Caco-2 (cell line): ENCODE measurements at places on chromosomes 6 and 20. TPM values are rescaled to one million over a fixed set of nuclear protein-coding genes. Genes with fewer than 3 reads are reported as not detected.

The BTN1A1 gene
- 7.3 and 8.3 TPM in 2 replicates for total RNA-seq

The GCM1 gene
- total RNA-seq, result 0.79 and 1.1 TPM in 2 replicates

The FAM83C gene
- 0.09 TPM in 1 of 2 replicates, not detected in the other for total RNA-seq

GRCh38 chr6:107866606-107867301 is 42.6 kb upstream of the SCML4 start:
- no peak overlapping the region for H3K4me3 ChIP-seq
- no peaks in the 10 kb centered on the region for H3K27me3 ChIP-seq

DNA sequence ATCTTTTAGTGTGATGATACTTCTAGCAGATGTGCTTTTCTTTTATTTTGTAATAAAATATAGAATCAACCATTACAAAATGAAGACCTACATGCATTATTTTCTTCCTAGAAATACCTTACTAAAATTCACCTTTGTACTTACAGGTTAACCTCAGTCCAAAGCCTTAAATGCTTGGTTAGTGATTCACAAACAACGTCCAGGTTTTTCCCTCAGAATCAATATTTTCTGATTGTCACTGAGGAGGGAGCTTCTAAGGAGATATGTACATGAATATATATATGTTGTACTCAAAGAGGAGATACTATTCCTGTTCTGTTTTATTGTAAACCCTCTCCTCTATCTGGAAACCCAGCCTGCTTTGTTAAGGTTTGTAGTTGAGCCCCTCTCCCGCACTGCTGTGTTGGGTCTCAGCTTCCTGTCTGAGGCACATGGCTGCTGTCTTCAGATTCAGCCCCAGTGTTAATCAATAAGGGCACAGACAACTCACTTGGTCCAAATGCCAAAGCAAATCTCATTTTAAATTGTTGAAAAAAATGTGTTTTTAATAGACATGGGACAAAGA is 33.9 kb upstream of the HS3ST5 start:
- H3K27ac ChIP-seq, result peak overlapping the region; percentile 52
- no peaks in the 10 kb centered on the region for H3K27me3 ChIP-seq
- H3K4me3 ChIP-seq, result no peak overlapping the region
- DNase-seq, result no peak
- no peaks in the 10 kb centered on the region for H3K4me1 ChIP-seq

DNA sequence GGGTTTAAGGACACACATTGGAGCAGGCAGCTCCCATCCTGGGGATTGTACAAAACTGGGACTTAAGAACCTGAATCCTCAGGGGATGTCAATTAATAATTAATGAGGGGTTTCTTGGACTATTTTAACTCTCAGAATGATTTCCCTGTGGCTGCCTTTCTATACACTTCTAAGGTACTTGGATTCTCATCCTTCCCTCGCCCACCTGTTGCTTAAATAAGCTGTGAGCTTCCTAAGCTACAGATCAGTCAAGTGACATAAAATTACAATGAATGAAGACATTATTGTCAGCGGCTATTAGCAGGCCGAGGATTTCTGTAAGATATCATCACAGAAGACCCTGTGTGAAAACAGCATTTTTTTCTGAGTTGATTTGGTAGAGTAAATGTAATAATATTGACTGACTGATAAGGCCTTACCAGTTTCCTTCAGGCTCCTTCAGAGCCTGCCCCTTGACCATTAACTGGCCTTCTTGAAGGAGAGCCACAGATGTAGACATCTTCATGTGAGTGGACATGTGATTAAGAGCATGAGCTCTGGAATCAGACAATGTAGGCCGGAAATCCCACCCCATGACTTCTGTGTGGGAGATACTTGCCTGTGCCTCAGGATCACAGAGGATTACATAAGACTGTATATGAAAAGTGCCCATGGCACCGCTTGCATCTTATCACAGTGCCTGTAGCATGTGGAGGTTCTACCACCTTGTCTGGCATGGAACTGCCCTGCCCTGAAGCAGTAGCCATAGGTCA is 101.7 kb downstream of the TULP4 start:
- H3K27me3 ChIP-seq, result no peaks in the 10 kb centered on the region
- no peaks in the 10 kb centered on the region for H3K4me1 ChIP-seq
- no peak for DNase-seq
- H3K4me3 ChIP-seq, result no peak overlapping the region

GRCh38 chr20:4713401-4713800 is 8.3 kb upstream of the PRND start:
- H3K27me3 ChIP-seq, result no peaks in the 10 kb centered on the region
- no peaks in the 10 kb centered on the region for H3K4me1 ChIP-seq
- no peak for DNase-seq
- no peak overlapping the region for H3K27ac ChIP-seq

- no peaks in the 10 kb centered on the region for H3K27me3 ChIP-seq
- H3K4me1 ChIP-seq, result 0 out of 2 replicates have a peak, but pooled peaks cover 2% of the 10 kb centered on the region
- H3K36me3 ChIP-seq, result peaks cover 15% of the 10 kb centered on the region
- DNase-seq, result no peak
- no peak overlapping the region for H3K4me3 ChIP-seq
Measured at GRCh38 chr20:37185686-37186085, 6.3 kb upstream of the MROH8 start.

DNA sequence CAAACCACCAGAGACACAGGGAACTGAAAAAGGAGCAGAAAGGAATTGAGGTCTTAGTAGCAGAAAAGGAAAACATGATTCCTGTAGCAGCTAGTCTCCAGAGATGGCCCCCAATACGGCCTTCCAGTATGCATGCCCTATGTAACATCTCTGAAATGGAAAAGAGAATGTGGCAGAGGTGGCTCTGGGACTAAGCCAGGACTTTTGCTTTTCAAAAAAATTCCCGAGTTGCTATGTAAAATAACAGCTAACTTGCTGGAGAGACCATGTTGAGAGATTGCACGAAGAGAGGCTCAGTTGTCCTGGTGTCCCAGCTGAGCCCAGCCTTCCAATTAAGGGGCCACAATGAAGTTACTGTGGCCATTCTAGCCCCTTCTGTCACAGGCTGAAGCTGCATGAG is 27.7 kb downstream of the IL20RA start:
- H3K27ac ChIP-seq, result peak overlapping the region; percentile 55
- H3K4me3 ChIP-seq, result no peak overlapping the region
- no peaks in the 10 kb centered on the region for H3K36me3 ChIP-seq

- H3K27ac ChIP-seq, result no peak overlapping the region
- H3K27me3 ChIP-seq, result no peaks in the 10 kb centered on the region
- DNase-seq, result no peak
- peaks cover 1% of the 10 kb centered on the region; the same call in 1 of the 2 replicates for H3K36me3 ChIP-seq
- no peaks in the 10 kb centered on the region for H3K4me1 ChIP-seq
Measured at GRCh38 chr6:158414851-158415262, 102.6 kb downstream of the TULP4 start.

DNA sequence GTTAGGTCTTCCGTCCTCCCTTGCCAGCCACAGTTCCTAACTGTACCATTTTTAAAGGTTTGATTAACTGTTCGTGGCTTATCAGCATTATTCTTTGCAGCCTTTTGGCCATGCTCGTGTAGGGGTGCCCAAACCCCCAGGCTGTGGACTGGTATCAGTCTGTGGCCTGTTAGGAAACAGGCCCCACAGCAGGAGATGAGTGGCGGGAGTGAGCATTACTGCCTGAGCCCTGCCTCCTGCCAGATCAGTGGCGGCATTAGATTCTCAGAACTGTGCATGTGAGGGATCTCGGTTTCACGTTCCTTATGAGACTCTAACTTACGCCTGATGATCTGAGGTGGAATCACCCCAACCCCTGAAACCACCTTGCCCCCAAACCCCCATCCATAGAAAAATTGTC is 79.3 kb downstream of the TBC1D7 start:
- no peaks in the 10 kb centered on the region for H3K27me3 ChIP-seq
- H3K4me3 ChIP-seq, result no peak overlapping the region
- H3K27ac ChIP-seq, result no peak overlapping the region
- H3K36me3 ChIP-seq, result no peaks in the 10 kb centered on the region
- no peaks in the 10 kb centered on the region for H3K4me1 ChIP-seq

GRCh38 chr6:20370393-20370792 is 31.3 kb upstream of the E2F3 start:
- no peak for DNase-seq
- no peaks in the 10 kb centered on the region for H3K36me3 ChIP-seq
- H3K27ac ChIP-seq, result no peak overlapping the region
